Activated T-helper 1 cell treated with Interleukin-2 at 50 U/mL for 16 hours (primary cell): ENCODE measurements at places on chromosomes 12 and 14.

DNA sequence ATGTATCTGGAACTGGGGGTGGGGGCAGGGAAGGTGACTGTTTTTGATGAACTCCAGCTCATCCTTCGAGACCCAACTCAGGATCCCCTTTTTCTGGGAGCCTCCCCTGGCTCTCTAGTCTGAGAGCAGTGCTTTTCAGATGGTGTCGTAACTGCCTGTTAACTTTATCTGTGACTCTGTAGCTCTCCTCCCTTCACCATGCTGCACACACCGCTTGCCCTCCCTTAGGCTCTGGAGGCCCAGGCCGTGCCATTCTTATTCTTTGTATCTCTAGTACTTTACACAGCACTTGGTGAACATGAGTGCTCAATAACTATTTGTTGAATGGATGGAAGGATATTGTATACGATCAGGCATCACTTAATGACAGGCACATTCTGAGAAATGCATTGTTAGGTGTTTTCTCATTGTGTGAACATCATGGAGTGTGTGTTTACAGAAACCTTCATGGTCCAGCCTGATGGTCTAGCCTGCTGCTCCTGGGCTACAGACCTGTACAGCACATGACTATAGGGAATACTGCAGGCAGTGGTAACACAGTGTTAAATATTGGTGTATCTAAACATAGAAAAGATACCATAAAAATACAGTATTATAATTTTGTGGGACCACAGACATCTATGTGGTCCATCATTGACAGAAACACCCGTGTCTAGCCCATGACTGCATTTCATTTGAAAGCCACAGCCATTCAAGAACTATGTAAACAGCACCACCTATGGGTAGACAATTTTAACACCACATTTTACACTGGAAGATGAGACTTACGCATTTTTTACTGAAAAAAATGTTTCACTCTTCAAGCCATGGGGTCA, 91.8 kb downstream of the EML1 start:
- no peak for DNase-seq

GRCh38 chr14:51357250-51357649, 117.2 kb downstream of the TMX1 start:
- no peak for DNase-seq

DNA sequence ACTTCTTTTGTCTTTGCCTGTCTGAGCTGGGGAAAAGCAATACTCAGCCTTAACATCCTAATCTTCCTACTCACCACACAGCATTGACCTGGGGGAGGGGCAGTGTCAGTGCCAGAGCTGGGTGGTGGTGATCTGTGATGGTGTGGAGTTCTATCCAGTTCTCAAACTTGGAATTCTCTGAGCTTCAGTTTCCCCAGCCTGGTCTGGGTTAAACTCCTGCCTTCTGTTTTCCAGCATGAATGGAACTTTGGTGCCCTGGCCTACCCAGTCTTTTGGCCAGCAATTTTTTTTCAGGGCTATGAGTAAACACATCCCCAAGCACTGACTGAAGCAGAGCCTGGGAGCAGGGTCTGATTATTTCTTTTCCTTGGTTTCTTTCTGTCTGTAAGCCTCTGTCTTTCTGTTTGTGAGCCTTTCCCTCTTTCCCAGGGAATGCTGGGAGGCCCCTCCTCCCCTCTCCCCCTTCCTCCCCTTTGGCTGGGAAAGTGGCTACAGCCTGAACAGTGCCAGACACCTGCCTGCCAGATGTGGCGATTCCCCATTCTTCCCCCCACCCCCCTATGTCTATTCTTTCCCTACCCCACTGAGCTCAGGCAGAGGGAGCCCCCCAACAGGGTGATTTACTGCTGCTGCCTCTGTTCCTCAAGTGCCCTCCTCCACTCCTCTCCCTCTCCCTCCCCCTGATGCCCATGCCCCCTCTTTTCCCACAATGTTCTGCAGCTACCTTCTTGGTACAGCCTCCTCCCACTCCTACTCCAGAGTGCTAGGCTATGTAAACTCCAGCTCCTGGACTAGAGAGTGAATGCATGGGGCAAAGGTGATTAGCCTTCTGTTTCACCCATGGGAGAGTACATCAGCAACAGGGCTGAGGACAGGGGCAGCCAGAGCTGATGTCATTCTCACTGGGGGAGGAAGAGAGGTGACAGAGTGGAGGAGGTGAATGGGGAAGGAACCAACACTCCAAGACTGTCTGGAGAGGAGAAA, 11.1 kb downstream of the GPR84 start:
- DNase-seq, result no peak

DNA sequence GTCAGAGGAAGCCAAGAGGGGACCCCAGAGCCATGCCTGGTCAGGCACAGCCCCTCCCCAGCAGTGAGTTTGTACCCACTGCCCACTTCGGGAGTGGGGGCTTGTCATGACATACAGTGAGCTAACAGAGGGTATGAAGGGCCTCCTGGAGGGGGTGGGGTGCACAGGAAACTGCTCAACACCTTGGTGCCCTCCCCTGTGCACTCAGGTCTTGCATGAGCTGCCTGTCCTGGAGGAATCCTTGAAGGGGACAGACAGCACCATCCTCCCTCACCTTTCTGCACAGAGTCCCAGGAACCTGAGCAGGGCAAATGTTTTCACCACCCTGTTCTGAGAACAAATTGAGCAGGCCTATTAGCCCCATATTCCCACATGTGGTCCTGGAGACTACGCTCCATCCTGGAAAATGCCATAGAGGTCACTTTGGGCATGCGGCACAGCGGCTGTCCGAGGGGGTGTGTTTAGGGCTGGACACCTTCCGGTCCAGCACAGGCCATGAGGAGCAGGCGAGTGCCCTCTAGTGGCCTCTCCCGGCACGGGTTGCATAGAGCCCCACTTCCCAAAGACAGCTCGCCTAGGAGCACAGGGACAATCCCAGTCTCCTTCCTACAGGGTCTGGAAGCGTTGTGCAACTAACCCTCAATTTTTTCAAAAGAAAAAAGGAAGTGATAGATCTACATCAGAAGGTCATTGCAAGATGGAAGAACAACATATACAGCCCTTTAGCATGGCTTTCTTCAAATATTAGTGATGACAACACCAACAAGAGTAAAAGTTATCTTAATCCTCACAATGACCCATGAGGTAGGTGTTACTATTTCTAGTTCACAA, 31.9 kb upstream of the ZFP36L1 start:
- DNase-seq, result no peak

DNA sequence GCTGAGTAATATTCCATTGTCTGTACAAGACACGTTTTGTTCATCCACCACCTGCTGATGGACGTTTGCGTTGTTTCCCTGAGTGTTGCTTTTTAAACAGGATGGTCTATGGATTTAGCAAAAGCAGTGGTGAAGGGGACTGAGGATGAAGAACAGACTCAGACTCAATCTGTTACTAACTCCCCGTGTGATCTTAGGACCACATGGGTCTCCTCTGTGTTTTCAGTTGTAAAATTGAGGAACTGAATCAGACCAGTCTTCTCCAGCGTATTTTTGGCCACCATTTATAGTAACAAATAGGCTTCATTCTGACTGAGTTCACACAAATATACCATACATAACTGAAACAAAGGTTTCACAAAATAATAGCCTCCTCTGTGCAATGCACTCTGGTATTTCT, 85.6 kb downstream of the FOXN3 start:
- DNase-seq, result no peak

DNA sequence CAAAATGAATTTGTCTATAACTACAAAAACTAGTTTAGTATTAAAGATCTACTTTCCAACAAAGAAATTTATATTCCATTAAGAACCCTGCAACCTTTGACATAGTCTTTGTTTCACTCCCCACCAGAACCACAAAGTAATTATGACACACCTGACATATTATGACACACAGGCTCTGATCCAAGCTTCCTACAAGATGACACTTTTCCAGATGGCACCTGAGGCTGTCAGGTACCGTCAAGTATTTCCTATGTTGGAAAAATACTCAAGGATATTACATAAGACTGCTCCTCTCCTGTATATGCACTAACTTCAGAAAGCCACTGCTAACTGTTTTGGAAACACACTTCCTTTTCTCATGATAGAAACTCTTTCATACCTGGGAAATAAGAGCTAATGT, 38.9 kb downstream of the STXBP6 start:
- no peak for DNase-seq

- DNase-seq, result no peak
Measured at GRCh38 chr14:20772650-20773049, 4.4 kb downstream of the EDDM3B start.

- DNase-seq, result no peak
Measured at GRCh38 chr14:78363008-78363407, 192.8 kb downstream of the NRXN3 start.

- DNase-seq, result no peak
Measured at GRCh38 chr12:273382-273781, 10.7 kb upstream of the SLC6A13 start.

- DNase-seq, result no peak
Measured at GRCh38 chr12:57600395-57600794, 4.2 kb upstream of the DTX3 start.

- no peak for DNase-seq
Measured at GRCh38 chr12:100823963-100824362, 29.4 kb downstream of the ANO4 start.

- no peak for DNase-seq
Measured at GRCh38 chr12:84805474-84805858, 107.1 kb downstream of the SLC6A15 start.

DNA sequence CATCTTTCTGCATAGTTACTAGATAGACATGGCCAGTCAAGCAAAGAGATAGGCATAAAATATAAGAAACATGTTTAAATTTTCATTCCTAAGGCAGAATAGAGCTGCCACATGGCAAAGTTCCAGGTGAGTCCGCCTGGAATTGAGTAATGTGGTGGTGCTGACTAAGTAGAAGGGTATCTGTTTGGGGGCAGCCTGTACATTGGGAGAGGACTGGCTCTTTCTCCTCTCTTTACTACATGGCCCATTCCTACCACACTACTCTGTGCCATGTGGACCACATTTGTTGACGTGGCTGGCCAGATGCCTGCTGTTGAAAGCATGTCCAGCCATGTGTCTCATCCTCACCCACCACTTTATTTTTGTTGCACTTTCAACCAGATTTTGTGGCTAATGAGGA, 354.0 kb downstream of the ETNK1 start:
- DNase-seq, result no peak

GRCh38 chr12:96399919-96400630, at the start of gene CDK17:
Gene CDK17, minus strand, starts transcription at chr12:96400439. Its CDS starts 65,603 bp downstream, at chr12:96334836.
- DNase-seq, result peak; percentile 84

DNA sequence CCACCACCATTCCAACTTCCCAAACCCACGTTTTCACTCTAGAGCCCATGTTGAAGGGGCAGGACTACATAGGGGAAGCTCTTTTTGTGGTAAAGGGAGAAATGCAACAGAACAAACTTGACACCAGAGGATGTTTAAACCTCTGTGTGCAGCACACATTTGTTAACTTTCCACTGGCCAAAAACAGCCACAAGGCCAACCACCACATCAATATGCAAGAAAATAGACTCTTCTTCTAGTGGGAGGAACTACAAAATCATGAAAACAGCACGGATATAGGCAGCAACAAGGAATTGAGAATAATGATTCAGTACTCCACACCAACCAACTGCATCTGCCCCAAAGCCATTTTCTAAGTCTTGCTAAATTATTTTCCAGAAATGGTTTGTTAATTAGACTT, 66.3 kb upstream of the CEP83 start:
- no peak for DNase-seq

DNA sequence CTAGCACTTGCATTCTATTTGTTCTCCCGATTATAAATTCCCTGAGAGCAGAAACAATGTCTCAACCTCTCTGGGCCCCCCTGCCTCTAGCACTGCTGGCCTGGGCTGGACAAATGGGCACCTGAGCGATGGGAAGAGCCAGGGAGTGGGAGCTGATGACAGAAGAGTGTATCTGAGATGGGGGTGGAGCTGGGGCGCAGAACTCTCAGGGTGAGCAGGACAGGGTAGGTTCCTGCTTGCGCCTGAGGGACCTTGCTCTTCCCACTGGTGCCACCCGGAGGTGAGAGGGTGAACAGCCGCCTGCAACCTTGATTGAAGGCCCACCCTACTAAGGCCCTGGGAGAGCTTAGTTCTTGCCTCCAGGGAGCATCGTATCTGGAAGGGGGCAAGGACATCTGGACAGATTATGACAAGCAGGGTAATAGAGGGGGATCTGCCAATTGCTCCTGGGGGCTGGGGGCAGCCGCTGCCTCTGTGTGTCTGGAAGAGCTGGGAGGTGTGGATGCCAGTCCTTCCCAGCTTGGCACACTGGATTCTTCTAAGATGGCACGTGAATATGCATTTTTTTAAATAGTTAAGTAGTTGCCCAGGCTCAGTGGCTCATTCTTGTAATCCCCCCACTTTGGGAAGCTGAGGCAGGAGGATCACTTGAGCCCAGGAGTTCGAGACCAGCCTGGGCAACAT, 43.0 kb upstream of the TSPAN9 start:
- no peak for DNase-seq

GRCh38 chr12:132503618-132504204, 13.8 kb downstream of the FBRSL1 start:
- DNase-seq, result no peak

DNA sequence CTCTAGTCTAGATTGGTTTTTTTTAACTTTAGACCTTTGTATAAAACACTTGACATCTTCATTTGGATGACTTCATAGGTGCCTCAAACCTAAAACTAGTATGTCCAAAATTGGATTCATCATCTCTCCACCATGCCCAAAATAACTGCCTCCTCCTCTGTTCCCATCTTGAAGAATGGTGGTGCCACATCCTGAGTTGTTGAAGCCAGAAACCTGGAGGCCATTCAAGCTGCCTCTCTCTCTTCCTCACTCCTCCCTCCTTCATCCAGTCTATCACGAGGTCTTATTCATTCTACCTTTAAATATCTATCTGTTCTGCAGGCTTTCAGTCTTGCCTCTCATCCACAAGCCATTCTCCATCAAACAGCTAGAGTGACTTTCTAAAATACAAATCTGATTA, 26.5 kb upstream of the USP44 start:
- no peak for DNase-seq

GRCh38 chr12:109885616-109886015, 5.3 kb upstream of the GLTP start:
- DNase-seq, result no peak
